ENCODE measurements at places on chromosomes 2 and 18.
A peak's percentile ranks its signal among the peaks of the same experiment; 100 is the strongest.

GRCh38 chr2:45289997-45290709, 280.9 kb upstream of the SIX2 start:
- no peak for DNase-seq

DNA sequence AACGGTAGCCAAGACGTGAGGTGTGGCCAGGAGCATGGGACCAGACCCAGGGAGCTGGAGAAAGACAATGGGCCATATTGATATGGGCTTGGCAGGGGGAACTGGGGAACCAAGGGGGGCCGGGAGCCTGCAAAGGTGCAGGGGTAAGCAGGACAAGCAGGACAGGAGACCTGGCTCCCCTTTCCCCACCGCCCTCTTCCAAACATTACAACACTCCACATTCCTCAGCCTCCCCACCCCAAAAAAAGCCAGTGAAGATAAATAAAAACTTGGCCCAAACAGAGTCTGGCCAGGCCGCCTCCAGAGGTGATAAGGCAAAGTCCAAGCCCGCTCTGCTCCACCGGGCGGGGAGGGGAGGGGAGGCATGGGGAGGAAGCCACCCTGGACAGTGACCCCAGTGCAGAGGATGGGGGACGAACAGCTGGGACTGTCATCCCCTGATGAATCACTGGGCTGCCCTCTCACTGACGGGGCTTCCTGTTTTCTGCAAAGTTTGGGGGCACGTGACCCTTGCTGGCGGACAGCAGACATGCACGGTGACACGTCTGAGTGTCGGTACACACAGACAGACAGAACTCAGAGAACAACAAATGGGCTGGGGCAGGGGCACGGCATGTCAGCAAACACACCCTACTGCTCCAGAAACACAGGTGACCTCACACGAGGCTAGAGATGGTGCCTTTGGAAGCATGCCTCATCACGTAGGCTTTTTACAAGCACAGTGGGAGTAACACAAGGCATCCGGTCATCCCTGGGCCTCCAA, 100.2 kb downstream of the TNS1 start:
- DNase-seq, result no peak

GRCh38 chr2:209091056-209091455, 332.8 kb upstream of the MAP2 start:
- no peak for DNase-seq

GRCh38 chr2:150491943-150492342, 4.5 kb upstream of the RND3 start:
- DNase-seq, result no peak

DNA sequence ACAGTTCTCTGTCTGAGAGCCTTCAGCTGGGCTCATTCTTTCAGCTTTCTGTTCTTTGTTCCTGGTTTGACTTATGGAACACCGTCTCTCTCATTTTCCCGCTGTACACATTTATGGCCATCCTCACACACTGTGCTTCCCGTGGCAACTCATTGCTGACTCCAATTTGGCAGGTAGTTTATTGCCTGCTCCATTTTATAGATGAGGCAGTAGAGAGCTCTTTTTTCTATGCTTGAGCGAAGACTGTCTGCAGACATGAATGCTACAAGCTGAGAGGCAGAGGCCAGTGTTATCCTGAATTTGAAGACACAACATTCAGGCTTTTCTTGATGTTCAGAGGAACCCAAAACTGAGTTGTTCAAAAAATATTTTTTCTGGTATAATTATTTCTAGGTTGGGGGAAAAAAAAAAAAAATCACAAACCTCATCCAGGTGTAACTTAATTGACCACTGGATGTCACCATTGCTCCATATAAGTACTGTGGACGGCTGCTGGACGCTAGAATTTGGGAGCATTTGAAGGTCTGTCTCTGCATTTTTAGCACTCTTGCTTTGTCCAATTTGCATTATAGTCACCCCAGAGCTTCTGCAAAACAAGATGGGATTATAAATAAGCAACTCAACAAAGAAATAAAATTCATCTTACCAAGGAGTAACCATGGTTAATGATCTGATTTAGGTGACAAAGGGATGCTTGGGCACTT, 83.5 kb downstream of the HRH4 start:
- peak; percentile 72 for DNase-seq

DNA sequence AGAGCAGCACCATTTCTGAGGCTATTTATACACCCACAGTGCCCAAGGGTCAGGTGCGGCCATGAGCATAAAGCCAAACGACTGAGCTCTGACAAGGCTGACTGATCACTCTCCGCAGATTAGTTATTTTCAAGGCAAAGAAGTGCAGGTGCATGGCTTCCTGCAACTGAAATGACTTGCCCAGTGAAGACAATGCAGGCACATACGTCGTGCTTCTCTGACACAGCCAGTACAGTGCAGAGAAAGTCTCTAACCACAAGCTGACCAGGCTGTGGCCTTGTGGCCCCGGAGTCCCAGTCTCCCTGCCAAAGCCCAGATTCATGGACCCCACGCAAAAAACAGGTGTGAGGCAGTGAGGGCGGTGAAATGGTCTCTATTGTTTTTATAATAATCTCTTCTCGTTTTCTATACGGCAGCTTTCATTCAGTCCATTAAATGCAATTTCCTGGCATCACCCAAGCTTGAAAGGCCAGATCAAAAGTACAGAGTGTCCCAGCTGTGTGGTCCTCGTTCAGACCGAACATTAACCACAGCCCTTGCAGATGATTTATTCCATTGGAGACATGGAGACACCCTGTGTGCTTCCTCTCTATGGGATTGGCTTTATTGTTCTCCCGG, 447.0 kb upstream of the ID2 start:
- no peak for DNase-seq

GRCh38 chr2:117859532-117859911, 45.0 kb downstream of the DDX18 start:
- no peak for DNase-seq

GRCh38 chr2:127437781-127438726, 19.8 kb downstream of the PROC start:
- DNase-seq, result no peak

DNA sequence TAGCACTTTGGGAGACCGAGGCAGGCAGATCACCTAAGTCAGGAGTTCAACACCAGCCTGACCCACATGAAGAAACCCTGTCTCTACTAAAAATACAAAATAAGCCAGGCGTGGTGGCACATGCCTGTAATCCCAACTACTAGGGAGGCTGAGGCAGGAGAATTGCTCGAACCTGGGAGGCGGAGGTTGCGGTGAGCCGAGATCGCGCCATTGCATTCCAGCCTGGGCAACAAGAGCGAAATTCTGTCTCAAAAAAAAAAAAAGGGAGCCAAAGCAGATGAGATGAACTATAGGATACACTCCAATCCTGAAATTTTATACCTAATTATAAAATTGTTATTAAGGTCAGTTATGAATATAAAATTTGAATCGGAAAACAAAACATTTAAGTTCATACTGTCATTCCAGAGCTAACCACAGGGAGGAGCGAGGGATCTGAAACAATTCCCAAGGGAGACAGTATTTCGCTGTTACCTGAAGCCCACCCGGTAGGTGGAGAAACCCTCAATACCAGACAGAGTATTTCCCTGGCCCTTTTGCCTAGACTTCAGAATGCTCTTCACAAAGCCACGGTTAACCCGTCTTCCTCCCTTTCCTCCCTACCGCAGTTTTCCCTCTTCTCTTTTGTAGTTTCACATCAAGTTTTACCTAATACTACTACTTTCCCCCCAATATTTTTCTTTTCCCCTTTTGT, 1.4 kb downstream of the PPM1G start:
- peak; percentile 46 for DNase-seq

DNA sequence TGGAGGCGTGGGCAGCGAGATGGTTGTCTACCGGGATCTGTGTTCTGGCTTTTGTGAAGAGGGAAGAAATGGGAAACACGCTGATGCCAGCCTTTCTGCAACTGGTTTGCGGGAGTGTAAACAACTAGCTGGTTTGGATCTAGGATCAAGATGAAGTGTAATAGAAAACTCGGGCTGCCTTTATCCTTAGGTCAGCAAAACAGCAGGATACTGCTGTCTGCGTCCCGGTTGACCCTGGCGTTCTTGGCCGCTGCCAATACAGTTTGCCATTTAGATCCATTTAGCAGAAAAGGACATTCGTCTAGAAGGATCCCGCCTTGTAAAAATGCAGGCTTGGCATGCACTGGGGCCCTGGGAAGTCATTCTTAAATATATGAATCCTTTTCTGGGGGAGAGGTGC, 42.0 kb downstream of the RAB31 start:
- DNase-seq, result no peak

GRCh38 chr18:10274301-10274700, 180.1 kb upstream of the APCDD1 start:
- DNase-seq, result peak; percentile 42

- DNase-seq, result no peak
These were observed 321.5 kb downstream of the SATB2 start for GRCh38 chr2:199136242-199136641.

DNA sequence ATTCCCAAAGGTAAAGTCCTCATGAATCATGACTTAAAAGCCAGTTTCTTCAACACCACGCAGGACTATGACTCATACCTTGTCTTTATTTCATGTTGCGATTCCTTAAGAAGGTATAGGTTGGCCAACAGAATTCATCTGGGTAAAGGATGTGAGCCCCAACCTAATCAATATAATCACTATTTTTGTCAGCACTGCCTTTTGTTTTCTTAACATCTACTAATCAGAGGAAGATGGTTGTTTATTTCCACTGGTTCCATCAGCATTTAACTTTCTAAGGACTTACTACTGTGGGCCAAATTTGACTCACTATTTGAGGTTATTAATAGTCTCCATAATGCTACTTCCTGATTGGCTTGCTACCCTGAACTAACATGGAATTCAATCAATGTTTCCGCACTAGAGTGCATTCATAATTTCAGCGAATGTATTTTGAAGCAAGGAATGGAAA, 78.6 kb downstream of the SCG2 start:
- no peak for DNase-seq

- DNase-seq, result peak; percentile 38
These were observed 96.3 kb downstream of the EVA1A start for GRCh38 chr2:75464348-75464946.

GRCh38 chr2:18651842-18652774, 62.7 kb upstream of the NT5C1B start:
- DNase-seq, result peak; percentile 62

DNA sequence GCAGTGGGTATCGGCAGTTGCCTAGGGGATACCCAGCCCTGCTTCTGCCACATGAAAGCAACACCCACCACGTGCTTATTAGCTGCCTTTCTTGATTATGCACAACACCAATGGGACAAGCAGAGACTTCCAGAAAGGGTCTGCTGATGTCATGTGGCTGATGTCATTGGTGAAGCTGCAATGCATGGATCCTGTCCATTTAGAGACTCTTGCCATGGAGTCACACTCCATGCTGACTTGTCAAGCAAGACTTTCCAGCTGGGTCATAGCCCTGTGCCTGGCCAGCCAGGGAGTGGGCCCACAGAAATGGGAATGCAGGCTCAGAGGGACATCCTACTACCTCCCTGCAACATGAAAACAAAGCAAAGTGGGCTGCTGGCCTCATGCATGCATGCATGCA, 81.8 kb downstream of the VAPA start:
- DNase-seq, result no peak

DNA sequence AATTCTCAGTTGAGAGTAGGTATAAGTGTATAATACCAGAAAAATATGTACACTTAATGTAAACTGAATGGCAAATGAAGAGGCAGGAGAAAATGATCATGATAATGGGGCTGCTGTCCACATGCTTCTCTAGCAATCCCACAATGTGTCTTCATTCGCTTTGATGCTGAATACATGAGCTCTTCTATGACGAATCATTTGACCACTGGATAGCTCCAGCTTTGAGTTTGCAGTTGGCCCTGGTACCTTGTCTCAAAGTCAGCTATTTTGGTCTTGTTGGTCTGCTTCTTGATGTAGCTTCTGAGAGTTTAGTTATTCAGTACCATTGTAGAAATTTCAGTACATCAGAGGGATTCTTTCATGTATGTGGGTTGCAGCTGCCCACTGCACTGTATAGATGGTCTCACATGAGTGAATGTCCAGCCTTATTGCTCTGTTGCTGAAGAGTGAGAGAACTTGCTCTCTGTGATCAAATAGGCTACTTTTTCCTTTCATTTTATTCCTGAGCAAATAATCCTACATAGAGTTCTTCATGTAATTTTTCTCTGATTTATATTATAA, 105.1 kb downstream of the TTC27 start:
- no peak for DNase-seq

- DNase-seq, result no peak
These were observed 27.9 kb downstream of the GLS start for GRCh38 chr2:190908532-190908931.

- DNase-seq, result no peak
These were observed 31.3 kb upstream of the DNAH7 start for GRCh38 chr2:196099916-196100315.

GRCh38 chr2:34875091-34875745, 1276.1 kb upstream of the FAM98A start:
- no peak for DNase-seq

GRCh38 chr2:36834731-36835524, 131.4 kb downstream of the STRN start:
- no peak for DNase-seq

DNA sequence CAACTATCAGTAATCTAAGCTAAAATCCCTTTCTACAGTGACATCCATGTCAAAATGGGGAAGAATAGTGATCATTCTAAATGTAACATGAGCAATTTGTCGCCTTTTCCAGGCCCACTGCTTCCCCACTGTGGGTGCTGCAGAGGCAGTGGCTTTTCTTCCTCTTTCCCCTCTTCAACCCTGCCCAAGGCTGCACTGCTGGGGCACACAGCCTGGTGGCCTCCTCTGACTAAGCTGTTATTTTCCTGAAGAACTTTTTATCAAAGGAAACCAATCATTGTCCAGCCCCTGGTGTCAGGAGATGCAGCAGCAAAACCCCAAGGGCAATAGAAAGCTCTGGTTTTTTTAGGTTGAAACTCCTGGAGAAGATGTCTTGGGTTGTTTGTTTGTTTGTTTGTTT, 117.6 kb upstream of the KLF7 start:
- DNase-seq, result no peak

DNA sequence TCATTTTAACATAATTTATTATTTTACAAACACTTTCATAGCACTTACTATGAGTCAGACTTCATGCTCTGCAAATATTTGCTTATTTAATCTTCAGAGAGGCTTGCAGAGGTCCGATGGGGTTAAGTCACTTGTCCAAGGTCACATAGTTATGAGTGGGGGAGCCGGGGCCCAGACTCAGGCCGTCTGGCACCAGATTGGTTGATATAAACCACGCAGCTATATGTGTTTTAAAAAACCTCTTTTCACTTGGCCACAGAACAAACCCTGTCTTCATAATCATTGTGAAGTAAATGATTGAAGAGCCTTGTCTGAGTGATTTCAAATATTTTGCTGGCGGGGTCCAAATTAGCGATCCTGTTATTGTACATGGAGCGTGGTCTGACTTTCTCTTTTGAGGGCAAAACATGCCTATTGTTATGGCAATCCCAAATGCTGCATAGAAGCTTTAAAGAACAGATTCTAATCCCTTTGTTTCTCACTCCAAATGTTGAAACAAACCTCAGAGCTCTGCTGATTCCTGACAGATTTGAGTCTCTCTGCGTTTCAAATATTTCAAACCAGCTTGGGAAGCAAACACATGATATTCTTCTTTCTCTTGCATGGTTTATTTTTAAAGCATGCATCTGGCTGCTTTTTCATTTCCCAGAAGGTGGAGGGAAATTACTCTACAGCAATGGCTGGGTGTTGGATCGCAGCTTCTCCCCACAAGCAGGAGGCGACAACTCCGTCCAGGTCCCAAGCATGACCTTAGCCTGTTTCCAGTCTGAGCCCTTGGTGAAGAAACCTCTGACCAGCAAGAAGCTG, 142.4 kb downstream of the DDX1 start:
- peak; percentile 77 for DNase-seq

All from umbilical cord (tissue), 2 donors.